ENCODE measurements at places on chromosomes 2 and 18.

GRCh38 chr2:224017957-224018356, 21.1 kb downstream of the SERPINE2 start:
- no peak for DNase-seq

DNA sequence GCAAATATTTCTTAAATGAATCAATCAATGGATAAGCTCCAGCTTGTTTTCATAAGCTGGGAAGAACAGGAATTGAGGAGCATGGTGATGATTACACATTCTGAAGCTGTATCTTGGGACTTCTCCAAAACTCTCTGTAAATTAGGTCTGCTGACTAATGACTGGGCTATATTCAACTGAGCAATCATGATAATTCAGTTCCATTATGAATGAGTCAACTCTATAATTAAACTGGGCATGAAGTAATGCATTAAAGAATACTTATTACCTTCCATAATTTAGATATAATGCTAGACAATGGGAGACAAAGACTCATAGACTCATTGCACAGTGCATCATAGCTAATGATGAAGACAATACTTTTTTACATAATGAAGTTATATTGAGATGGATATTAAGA, 207.4 kb downstream of the CBLN2 start:
- no peak for DNase-seq

GRCh38 chr2:223221139-223221835, 169.3 kb downstream of the KCNE4 start:
- no peak for DNase-seq

DNA sequence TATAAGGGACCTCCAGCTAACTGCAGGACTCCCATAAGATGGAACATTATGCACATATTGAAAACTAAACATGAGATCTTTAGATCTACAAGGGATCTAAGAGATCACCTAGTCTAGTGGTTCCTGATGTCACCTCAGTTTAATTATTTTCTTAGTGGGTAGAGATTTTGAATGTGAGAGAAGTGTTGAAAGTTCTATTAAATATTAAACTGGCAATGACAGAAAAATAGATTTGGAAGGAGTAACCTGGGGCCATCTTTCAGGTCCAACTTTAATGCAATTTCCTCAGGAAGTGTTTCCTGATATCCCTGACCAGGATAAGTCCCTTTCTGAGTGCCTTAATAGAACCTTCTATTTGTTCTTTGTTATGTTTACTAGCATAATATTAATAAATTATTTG, 29.1 kb upstream of the CPS1 start:
- DNase-seq = no peak

DNA sequence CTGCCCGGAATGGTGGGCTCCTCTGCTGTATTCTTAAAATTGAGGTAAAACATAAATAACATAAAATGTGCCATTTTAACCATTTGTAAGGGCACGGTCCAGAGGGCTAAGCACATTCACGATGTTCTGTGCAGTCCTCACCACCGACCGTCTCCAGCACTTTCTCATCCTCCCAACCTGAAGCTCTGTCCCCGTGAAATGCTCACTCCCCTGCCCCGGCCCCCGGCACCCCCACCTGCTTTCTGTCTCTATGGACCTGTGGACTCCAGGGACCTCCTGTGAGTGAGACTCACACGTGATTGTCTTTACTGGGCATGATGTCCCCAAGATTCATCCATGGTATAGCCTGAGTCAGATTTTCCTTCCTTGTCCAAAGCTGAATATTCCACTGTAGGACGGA, 38.7 kb upstream of the CTDP1 start:
- DNase-seq = no peak

DNA sequence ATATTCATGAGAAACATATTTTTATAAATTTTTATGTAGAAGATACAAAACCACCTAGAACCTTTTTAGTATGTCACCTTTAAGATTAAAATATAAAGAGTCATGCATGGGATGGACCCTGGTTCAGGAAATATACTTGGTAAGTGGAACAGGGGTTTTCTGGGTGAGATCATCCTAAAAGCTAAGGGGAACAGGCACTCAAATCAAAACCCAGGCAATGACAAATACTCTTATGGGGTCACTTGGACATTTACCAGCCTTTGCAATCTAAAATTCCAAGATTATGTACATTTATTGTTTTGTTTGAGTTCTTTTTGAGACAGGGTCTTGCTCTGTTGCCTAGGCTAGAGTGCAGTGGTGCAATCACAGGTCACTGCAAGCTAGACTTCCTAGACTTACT, 65.8 kb downstream of the SGPP2 start:
- DNase-seq = no peak

GRCh38 chr2:37730037-37730818, 58.8 kb upstream of the CDC42EP3 start:
- no peak for DNase-seq

Data from activated CD4-positive, alpha-beta T cell treated with anti-CD3 and anti-CD28 coated beads, Interleukin-2, amount 50 U/mL, for 1 hour (primary cell).